ENCODE measurements at places on chromosomes 1 and 21.

DNA sequence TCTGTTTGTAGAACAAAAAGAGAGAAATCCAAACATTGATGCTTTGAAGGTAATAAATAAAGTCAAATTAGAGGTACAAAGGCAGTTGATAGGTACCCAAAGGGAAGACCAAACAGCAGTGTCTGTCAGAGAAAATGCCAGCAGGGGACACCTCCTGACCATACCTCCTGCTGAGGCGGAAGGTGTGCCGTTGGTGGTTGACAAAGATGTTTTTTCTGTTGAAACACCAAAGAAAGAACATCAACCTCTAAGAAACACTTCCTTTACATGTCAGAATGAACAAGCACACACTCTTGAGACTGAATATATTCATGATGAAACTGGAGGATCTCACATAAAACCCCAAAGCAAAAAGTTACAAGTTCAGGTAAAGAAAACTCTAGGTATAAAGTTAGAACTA, 128.3 kb downstream of the MACF1 start:
- no peak for DNase-seq

GRCh38 chr1:145692785-145693443, 14.3 kb downstream of the PDZK1 start:
- no peak for DNase-seq

GRCh38 chr1:25472471-25472870, 41.8 kb downstream of the MACO1 start:
- no peak for DNase-seq

DNA sequence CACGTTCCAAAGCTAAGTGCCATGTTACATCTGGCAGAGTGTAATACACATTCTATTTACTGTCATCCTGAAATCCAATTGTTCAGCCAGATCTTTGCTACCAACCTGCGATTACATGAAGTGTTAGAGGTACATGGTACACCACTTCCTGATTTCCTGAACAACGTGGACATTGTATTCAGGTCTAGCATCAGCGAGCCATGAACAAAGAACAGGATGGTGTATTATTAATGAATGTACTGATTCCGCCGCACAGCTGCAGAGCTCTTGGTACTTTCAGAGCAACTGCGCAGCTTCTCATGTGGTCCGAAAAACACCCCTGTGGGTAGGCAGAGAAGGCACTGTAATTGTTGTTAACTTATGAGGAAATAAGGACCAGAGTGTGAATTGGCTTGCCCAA, 511.4 kb downstream of the AJAP1 start:
- no peak for DNase-seq

DNA sequence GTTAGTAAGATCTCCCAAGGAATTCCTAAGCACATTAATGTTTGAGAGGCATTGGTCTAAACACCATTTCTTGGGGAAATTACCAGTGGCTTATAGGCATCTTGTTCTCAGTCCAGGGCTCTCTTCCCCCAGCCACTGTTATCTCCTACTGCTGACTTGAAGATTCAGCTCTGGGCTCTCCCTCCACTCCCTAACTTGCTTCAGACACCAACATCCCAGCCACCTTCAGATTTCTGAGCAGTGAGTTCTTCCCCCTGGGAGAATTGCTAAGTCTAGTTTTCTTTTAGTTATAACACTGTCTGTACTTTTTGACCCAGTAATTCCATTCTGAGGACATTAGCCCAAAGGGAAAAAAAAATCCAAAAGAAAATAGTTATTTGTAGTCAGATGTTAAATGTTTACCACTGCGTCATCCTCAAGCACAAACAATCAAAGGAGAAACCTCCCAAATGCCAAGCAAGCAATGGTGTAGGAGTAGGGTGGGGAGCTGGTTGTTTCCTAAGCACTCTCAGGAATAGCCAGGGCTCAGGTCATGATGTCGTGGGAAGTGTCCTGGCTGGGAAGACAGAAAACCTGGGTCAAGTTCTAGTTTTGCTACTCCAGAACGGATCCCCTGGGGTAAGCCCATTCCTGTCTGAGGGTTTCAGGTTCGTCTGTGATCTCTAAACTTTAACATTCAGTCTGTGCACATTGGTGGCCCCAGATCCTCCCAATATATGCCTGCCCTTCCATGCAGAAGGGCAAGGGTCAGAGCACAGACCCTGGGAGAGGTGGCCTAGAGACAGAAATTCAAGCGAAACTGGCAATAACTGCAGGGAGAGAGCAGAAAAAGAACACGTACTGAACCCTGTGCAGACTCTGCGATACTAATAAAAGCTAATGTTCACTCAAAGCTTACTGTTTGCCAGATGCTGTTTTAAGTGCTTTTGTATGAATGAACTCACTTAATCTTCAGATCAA, 191.1 kb upstream of the FGGY start:
- no peak for DNase-seq

DNA sequence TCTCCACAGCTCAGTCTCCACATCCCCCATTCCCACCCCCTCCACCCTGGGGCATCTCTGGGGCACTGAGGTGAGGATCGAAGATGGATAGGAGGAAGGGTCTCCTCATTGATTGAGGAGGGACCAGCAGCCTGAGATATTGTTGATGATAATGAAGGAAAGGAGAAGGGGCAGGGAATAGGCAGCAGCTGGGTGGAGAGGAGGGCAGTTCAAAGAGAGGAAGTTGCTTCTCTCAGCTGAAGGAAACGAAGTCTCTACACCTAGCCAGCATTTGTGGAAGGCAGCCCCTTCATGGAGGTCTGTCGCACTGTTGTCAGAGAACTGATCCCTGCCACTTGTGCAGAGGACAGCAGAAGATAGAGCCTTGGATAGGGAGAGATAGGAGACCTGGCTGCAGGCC, 5.7 kb downstream of the KNCN start:
- DNase-seq, result no peak

GRCh38 chr1:165763442-165763841, 5.2 kb downstream of the TMCO1 start:
- no peak for DNase-seq

DNA sequence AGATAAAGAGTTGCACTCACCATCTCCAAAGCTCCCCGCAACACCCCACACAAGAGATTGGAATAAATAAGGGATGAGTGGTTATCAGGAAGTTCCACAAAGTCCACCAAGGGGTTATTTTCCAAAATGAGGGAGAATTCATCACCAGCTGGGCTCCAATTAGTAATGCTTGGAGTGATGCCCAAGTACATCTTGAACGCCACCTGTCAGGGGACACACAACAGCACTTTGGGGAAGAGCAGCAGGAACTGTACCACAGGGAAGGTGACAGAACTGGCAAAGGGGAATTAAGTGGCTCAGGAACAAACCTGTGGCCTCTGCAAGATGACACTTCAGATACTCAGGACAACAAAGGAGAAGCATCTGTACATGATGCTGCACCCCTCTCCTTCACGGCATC, 11.5 kb downstream of the TRAPPC3 start:
- DNase-seq, result no peak

- no peak for DNase-seq
Measured at GRCh38 chr1:11142618-11143391, 43.1 kb upstream of the EXOSC10 start.

- DNase-seq, result no peak
Measured at GRCh38 chr1:107609808-107610207, 355.2 kb downstream of the VAV3 start.

- DNase-seq, result no peak
Measured at GRCh38 chr1:23303524-23303923, 40.6 kb downstream of the HNRNPR start.

Measured in GM12864 (cell line).